Stimulated activated CD8-positive, alpha-beta memory T cell treated with anti-CD3 and anti-CD28 coated beads, Interleukin-7, amount 100 ng/mL, for 1 hour (primary cell): ENCODE measurements at places on chromosomes 5 and 9.
A peak's percentile ranks its signal among the peaks of the same experiment; 100 is the strongest.

- peak; percentile 61 for DNase-seq
Measured at GRCh38 chr5:442335-443238, at the start of gene EXOC3. TSS of gene EXOC3 (plus strand) at chr5:443176. CDS start at chr5:446206, 3,030 bp downstream.

DNA sequence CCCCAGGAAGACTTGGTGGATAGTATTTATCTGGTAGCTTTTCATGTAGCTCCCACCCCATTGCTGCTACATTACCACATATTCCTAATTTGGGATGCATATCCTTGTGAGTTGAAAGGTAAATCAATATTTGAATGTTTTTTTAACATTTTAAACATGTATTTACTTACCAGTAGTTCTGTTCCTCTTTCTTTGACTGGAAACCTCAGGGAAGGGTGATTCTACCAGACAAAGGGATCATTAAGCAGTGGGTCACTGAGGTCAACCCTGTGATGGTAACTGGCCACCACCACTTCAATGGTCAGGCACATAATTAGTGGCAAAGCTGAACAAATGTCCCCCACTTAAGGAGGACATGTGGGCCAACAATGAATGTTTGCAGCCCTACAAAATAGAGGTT lies 27.2 kb upstream of the KLF9 start:
- no peak for DNase-seq

DNA sequence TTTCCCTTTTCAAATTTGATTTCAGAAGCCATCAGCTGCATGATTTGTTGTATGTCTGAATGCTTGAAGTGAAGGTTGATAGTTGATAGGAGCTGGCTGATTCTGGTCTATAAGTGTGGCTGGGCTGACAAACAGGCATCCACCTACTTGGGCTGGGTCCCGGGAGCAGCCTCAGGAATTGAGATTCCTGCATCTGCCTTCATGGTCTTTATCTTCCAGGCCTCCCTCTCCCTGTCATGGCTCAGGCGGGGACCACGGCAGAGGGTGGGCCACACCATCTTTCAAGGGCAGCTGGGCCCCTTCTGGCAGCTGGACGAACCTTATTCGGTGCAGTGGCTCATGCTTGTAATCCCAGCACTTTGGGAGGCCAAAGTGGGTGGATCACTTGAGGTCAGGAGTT lies 55.9 kb downstream of the ROPN1L start:
- no peak for DNase-seq

- no peak for DNase-seq
Measured at GRCh38 chr5:37437711-37438110, 58.6 kb downstream of the WDR70 start.
